ENCODE measurements at places on chromosomes 3 and 15. TPM values are rescaled to one million over a fixed set of nuclear protein-coding genes. Genes with fewer than 3 reads are reported as not detected.

The CLDN18 gene
- 0.08 TPM for total RNA-seq

The C3orf20 gene
- not detected for total RNA-seq

The ZBBX gene
- not detected for total RNA-seq

The SLC28A1 gene
- not detected for total RNA-seq

The TGM4 gene
- 0.46 TPM for total RNA-seq

The MESP2 gene
- 1.1 TPM for total RNA-seq

The ARPIN gene
- total RNA-seq = 6.3 TPM

The CACNA1D gene
- 23.0 TPM for total RNA-seq

The ACAD11 gene
- total RNA-seq = 15.4 TPM

The COL8A1 gene
- 0.13 TPM for total RNA-seq

The VWA5B2 gene
- 0.28 TPM for total RNA-seq

The RHCG gene
- total RNA-seq = 3.0 TPM

The PCSK6 gene
- total RNA-seq = 10.6 TPM

The IGF2BP2 gene
- 97.8 TPM for total RNA-seq

The ROBO2 gene
- total RNA-seq = 1.3 TPM

The PLA2G4D gene
- not detected for total RNA-seq

The DAZL gene
- total RNA-seq = not detected

The TM6SF1 gene
- 0.69 TPM for total RNA-seq

The UROC1 gene
- not detected for total RNA-seq

The SCG5 gene
- 0.67 TPM for total RNA-seq

The DPPA2 gene
- not detected for total RNA-seq

The IDH3A gene
- 116 TPM for total RNA-seq

The CLRN1 gene
- not detected for total RNA-seq

The CHSY1 gene
- 50.8 TPM for total RNA-seq

The EEF1AKMT4 gene
- total RNA-seq = 10.7 TPM

The CMTM6 gene
- 56.4 TPM for total RNA-seq

The NR2E3 gene
- total RNA-seq = 0.98 TPM

The TGM5 gene
- total RNA-seq = not detected

The SKOR1 gene
- 0.21 TPM for total RNA-seq

The SPINT1 gene
- total RNA-seq = 32.7 TPM

The ERC2 gene
- total RNA-seq = 0.33 TPM

The ISG20 gene
- 14.9 TPM for total RNA-seq

The TERC gene
- 6.0 TPM for total RNA-seq

The ISY1 gene
- 45.7 TPM for total RNA-seq

The ZBED2 gene
- total RNA-seq = 0.10 TPM

The SGO1 gene
- 14.8 TPM for total RNA-seq

The THBS1 gene
- total RNA-seq = 61.9 TPM

The RMDN3 gene
- total RNA-seq = 33.2 TPM

The GOLGA8H gene
- total RNA-seq = 1.5 TPM

All from Panc1 (cell line).